Activated CD4-positive, CD25-positive, alpha-beta regulatory T cell treated with anti-CD3 and anti-CD28 coated beads, Interleukin-2, amount 50 U/mL, for 24 hours (primary cell): ENCODE measurements at places on chromosomes 5 and 9.

- no peak for ATAC-seq
Observed at GRCh38 chr9:134676886-134677285, 35.3 kb downstream of the COL5A1 start.

DNA sequence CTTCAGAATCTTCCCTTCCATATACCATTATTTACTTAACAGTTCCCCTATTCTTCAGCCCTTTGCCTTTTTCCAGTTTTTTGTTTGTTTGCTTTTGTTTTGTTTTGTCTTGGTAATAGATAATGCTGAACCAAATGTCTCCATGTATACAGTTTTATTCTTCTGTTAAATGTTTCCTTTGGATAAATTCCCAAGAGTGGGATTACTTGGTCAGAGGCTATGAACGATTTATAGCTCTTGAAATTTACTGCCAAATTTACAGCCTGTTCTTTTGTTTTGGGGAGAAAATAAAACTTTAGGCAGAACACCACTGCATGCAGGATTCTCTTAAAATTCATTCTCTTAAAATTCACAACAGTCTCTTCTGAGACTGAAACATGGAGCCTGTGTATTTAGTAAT, 38.6 kb downstream of the NR4A3 start:
- no peak for ATAC-seq

- ATAC-seq = no peak
Observed at GRCh38 chr5:72598401-72599064, 91.3 kb upstream of the ZNF366 start.

DNA sequence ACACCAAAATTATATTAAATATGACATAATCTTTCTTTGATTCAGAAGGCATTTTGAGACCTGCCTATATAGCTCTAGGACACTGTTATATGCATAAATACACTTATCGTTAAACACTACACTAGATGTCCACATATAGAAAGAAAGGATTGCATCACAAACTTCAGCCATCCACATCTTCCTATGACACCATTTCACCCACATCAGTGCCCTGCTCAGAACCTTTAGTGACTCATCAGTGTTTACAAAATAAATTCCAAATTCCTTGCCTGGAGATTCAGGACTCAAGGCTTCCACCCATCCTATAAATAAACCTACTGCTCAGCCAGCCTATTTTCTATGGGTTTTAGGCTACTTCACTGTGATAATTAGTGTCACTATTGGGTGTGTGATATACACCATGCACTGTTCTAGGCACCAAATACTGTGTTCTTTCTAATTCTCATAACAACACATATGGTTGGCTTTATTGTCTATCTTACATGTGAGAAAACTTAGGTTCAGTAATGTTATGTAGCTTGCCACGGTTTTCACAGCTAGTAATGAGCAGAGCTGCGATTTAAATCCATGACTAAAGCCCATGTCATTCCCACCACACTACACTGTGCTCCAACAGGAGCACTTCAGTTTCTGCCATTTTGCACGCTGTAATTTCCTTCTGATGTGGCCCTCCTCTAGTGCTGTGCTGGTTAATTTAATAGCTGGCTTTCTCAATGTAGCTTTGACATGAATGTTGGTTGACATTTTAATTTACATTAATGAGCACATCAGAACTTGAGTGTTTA, 103.3 kb downstream of the SREK1 start:
- no peak for ATAC-seq

DNA sequence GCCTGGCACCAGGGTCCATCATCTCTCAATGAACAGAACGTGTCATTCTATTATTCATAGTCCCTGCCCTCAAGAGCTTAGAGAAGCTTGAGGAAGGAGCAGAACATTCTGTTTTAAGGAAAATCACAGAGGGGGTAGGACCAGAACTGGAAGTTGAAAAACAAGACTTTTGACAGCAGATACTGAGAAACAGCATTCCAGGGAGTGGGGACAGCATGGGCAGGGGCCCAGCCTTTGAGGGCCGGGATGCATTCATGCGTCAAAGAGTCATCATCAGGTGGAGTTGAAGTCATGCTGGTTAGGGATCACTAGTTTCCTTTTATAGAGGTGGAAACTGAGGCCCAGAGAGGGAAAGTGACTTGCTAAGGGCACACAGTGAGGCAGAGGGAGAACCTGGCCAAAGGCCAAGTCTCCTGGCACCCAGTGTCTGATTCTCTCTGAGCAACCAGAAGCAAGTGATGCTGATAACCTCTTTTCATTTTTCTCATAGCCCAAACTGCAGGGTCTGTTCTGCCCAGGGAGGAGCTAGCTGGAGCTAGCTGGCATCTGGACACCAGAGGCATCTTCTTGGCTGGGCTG, 41.5 kb upstream of the STXBP1 start:
- ATAC-seq = no peak

- ATAC-seq = no peak
Observed at GRCh38 chr5:6602441-6602840, 30.4 kb downstream of the NSUN2 start.

GRCh38 chr5:86557920-86558319, 59.8 kb upstream of the COX7C start:
- ATAC-seq = no peak

DNA sequence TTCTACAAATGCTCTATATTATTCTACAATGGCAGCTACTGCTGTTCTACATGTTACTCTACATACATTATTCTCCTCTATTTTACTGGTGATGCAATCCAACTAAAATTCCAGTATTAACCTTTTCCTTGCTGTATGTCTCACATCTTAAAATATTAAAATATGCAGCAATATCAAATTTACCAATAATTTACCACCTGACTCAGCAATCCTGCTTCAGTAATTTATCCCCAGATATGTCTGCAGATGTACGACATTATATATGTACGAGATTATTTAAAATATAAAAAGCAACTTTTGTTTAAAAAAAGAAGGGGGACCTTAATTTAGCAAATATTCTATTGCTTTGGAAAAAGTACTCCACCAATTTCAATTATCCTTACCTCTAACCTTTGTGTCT, 11.6 kb downstream of the KIF3A start:
- no peak for ATAC-seq

DNA sequence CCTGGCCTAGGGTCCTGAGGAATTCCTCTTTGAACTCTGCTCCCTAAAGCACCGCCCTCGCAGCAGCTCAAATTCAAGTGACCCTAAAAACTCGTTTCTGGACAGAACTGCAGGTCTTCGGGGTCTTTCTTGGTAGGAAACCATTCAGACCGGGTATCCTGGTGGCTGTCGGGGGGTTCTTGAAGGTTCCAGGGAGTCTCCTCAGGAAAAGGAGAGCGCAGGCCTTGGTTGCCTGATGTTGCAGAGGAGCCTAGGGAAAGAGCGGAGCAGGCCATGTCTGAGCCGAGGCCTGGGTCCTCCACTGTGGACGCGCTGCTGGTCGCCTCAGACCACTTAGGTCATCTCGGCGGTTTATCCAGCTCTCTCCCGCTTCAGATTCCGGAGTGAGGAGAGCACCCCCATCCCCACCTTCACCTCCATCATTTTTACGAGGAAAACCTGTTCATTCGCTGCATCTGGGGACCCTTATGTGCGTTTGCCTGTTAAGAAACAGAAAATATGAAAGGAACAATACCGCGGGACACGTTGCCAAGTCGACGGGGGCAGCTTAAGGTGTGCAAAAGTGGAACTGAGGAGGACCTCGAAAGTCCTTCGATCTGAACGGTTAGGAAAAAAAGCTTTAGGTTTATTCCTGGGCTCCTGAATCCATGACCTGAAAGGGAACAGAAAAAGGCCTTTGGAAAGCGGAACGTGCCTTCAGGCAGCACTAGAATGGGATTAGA, 299.4 kb downstream of the PARP8 start:
- ATAC-seq = no peak

GRCh38 chr5:148733601-148734438, 79.5 kb upstream of the HTR4 start:
- no peak for ATAC-seq

DNA sequence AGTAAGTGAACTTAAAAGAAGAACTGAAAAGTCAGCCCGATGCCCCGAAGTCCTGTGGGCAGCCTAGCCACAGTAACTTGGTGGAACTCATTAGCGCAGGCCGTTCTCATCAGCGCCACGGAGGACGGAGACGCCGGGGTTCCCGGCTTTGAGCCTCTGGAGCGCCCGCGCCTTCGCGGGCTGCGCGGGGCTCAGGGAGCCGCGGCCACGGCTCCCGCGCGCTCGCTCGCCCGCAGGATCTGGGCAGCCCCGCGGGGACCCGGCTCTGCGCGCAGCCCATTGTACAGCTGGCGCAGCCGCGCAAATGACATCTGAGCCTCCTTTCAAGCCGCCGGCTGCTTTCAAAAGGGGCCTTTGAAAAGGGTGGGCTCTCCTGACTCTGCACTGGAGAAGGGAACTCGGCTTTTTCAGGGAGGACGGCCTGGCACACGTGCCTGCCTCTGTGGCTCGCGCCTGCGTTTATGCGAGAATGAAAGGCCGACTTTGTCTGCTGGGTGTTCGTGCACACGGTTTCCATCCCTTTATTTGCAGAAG, 40.7 kb downstream of the TLR4 start:
- ATAC-seq = no peak

DNA sequence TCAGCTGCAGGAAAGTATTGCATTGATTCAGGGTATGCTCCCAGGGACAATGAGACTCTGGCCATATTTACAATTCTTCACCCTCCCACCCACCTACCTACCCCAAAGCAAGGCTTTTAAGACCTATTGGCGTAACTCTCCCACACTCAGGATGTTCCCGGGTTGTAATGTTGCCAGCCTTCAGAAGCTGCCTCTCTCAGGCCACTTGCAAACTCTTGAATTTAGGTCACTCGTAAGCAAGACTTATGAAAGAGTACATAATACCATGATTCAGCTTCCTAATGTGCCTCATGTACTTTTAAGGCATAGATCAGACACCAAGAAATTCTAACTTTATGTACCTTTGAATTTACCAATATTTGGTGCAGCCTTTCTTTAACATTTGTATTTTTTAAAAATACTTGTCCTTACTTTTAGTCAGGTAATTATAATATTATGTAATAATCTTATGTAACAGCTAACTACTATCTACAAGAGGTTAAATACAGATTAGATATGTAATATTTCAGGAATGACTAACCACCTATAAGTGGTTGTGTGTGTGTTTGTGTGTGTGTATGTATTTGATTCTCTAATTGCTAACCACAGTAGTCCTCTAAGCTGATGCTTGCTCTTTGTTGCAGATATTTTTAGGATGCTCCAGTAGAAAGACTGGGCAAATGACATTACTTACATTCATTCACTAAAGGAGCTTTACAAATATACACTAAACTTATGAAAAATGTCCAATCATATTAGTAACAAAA, 630.5 kb upstream of the MEF2C start:
- no peak for ATAC-seq

DNA sequence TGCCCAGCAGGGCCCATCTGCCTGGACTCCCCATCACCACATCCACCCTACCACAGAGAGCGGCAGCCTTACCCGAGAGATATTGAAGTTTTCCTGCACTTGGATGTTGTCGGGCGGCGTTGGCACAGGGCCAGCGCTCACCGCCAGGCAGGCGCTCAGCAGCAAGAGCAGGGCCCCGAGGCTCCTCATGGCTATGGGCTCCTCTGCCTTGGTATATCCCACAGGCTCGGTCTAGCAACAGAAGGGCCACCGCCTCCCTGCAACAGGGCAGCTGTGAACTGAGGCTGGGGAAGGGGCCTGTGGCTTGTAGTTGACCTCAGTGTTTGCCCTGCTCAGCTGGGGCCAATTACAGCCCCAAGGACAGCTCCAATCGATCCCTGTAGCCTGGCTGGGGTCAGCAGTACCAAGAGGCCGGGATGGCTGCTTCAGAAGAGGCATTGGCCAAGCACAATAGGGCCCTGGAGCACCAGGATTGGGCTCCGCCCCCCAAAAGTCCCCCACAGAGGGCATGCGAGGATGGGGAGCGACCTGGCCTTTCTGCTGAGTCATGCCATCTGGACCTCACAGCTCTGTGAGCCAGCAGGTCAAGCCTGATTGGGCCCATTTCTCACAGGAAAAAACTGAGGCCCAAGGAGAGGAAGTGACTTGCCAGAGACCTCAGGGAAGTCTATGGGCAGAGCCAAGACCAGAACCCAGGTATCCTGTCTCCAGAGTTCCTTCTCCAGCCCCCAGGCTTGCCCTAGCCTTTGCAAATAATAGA, at the start of gene AMBP:
Gene AMBP, minus strand, starts transcription at position 280 of the 760 bp plus-strand sequence. Its CDS starts 91 bp downstream, at position 189.
- no peak for ATAC-seq

- no peak for ATAC-seq
Observed at GRCh38 chr9:87991151-87991870, 17.0 kb upstream of the CDK20 start.

- no peak for ATAC-seq
Observed at GRCh38 chr5:158626718-158627117, 473.0 kb downstream of the EBF1 start.

- ATAC-seq = no peak
Observed at GRCh38 chr9:80467632-80468031, 895.9 kb downstream of the TLE4 start.

- no peak for ATAC-seq
Observed at GRCh38 chr5:6686501-6686900, 26.7 kb upstream of the TENT4A start.

DNA sequence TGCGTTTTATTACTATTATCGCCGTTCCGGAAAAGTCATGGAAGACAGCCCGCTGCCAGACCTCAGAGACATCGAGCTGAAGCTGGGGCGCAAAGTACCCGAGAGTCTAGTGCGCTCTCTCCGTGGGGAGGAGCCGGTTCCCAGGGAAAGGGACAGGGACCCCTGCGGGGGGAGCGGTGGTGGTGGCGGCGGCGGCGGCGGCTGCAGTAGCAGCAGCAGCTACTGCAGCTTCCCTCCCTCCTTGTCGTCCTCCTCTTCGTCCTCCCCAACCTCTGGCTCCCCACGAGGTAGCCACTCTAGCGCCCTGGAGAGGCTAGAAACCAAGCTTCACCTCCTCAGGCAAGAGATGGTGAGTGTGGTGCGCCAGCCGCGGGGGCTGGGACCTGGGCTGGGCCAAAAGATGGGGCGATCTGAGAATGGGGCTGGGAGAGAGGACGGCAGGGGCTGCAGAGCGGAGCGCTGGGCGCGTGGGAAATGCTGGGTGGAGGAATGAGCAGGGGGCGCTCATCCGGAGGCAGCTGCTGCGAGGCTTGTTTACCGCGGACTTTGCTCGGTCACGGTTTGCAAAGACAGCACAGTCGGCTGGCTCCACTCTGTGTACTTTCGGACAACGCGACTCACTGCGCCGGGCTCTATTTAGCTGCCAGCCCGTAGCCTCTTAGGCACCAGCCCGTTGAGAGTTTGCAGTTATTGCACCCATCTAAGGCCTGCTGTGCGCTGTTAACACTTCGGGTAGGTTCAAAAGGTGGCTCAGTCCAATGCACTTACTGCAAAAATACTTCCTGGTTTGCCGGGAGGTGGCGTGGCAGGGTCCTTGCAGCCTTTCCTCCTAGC, 1.1 kb downstream of the LURAP1L start:
- no peak for ATAC-seq

- no peak for ATAC-seq
Observed at GRCh38 chr5:95777441-95777840, 45.1 kb downstream of the GLRX start.

GRCh38 chr5:199950-200645, 8.8 kb downstream of the LRRC14B start:
- ATAC-seq = no peak

DNA sequence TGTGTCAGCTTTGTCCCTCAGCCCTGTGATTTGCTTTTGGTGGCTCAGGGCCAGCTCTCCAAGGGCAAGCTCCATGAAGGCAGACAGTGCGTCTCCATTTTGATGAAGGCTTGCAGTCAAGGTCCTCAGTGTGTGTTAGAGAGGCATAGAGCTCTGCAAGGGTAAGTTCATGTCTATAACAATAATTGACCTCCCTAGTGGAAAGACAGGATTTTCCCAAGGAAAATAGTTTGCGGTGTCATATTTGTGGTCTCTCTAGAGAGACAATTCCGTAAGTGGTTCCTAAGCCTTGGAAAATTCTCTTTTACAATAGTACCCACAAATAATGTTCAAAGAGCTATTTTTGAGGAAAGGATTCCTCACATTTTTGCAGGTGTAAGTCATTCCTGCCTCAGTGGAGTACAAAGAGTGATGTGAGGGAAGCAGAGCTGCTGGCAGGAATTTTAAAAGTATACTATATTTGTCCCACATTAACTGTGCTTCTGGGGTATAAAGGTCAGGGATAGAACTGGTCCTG, 40.2 kb downstream of the SLC1A3 start:
- ATAC-seq = no peak
